HS-5 (cell line): ENCODE measurements at places on chromosomes 16 and 17.

GRCh38 chr17:12421646-12422306 lies 243.9 kb upstream of the MYOCD start:
- no peak for DNase-seq

GRCh38 chr17:43572368-43572980 lies 26.3 kb upstream of the ETV4 start:
- DNase-seq: no peak

- DNase-seq: no peak
These were observed 136.5 kb downstream of the SKAP1 start for GRCh38 chr17:48293319-48294019.

DNA sequence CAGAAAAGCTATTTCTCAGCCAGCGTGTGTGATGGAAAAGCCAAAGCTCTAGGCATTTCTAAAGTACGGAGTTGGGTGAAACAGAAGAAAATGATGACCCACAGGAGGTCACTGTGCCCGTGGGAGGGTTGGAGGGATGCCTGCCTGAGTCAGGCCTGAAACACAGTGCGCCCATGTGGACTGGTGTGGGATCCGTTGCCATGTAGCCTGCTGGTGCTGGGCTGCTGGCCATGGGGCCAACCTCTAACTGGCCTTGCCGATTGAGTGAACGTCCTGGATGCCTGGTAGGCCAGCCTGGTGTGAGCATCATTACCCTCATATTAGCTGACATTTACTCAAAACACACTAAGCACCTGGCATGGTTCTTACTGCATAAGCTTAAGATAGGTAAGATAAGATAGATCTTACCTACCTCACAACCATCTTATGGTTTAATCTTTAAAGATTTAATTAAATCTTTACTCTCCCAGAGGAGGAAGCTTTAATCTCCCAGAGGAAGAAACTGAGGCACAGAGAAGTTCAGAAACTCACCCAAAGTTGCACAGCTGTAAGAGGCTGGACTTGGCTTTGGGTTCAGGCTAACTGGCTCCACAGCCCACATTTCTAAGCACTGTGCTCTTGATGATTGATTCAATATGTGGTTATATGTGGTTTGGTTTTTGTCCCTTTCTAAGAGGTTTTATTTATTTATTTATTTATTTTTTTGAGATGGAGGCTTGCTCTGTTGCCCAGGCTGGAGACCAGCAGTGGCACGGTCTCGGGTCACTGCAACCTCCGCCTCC lies 15.7 kb downstream of the MGAT5B start:
- no peak for DNase-seq

DNA sequence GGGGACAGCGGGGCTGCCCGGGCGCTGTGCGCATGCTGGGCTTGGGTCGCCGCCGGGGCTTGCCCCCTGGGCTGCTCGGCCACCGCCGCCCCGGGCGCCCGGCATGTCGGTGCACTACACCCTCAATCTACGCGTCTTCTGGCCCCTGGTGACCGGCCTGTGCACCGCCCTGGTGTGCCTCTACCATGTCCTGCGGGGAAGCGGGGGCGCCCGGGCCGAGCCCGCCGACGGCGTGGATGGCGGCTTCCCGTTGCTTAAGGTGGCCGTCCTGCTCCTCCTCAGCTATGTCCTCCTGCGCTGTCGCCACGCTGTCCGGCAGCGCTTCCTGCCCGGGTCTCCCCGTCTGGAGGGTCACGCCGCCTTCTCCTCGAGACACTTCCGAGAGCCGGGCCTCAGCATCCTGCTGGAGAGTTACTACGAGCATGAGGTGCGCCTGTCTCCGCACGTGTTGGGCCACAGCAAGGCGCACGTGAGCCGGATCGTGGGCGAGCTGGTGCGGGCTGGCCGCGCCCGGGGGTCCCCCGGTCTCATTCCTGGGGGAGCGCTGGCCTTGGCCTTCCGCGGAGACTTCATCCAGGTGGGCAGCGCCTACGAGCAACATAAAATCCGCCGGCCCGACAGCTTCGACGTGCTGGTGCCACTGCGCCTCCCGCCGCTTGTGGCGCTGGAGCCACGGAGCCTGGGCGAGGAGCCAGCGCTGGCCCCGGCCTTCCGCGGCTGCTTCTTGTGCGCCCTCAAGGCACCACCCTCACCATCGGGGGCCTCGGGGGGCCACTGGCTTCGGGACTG lies 789 bp downstream of the ITPRIPL2 start:
- no peak for DNase-seq

DNA sequence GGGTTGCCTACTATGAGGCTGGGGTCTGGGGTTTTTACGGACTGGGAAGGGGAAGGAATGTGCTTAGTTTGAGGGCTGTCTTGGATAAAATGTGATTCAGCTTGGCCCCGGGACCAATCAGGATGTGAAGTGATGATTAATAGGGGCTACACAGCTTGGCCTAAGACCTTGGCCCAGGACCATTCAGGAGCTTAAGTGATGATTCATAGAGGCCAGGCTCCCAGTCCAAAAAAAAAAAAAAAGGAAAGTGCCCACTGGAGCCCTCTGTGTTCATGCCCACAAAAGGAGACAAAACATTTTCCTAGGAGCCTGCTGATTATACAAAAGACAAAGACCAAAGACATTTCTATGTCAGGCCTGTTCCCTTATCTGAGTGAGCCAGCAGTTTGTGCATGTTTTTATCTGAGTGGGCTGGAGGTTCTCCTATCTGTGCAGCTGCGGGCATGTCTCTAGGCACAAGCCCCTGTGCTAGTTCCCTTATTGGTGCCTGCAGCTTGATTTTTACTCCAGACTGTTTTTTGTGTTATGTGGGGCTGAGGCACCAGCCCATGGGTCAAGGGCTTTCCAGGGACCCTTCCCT lies 898.2 kb upstream of the GOT2 start:
- DNase-seq: peak; percentile 87

- DNase-seq: no peak
These were observed 363.7 kb upstream of the SOX9 start for GRCh38 chr17:71757156-71757555.

GRCh38 chr17:81703747-81704654 lies 834 bp downstream of the MRPL12 start:
- no peak for DNase-seq

DNA sequence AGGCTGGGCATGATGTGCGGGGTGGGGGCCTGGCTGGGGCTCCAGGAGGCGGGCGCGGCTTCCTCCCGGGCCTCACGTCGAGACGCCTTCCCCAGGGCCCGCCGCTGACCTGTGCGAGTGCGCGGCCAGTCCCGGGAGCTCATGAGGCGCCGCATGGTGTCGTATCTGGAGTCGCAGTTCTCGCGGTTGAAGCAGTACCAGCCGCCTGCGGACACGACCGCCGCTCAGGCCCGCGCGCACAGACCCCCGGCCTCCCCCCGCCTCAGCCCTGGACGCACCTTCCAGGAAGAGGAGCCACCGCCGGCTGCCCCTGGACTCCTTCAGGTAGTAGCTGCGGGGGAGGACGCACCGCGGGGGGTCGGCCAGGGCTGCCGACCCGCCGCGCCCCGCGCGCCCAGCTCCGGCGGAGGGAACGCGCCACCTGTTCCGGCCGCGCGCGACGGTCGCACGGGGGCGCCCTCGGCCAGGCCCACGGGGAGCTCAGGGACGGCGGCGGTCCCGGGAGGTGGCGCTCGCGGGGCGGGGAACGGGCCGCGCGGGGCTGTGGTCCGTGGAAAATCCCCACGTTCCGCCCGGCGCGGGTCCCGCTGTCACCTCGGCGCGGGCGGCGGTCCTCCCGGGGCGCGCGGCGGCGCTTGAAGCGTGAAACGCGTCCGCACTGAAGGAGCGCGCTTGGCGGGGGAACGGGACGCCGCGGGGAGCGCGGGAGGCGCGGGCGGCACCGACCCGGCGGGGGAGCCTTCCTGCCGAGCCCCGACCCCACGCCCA lies 1.4 kb downstream of the NOTUM start:
- no peak for DNase-seq

GRCh38 chr16:4876646-4877379 lies 29.5 kb downstream of the UBN1 start:
- no peak for DNase-seq

GRCh38 chr16:81715358-81716196 lies 63.5 kb upstream of the PLCG2 start:
- DNase-seq: no peak

DNA sequence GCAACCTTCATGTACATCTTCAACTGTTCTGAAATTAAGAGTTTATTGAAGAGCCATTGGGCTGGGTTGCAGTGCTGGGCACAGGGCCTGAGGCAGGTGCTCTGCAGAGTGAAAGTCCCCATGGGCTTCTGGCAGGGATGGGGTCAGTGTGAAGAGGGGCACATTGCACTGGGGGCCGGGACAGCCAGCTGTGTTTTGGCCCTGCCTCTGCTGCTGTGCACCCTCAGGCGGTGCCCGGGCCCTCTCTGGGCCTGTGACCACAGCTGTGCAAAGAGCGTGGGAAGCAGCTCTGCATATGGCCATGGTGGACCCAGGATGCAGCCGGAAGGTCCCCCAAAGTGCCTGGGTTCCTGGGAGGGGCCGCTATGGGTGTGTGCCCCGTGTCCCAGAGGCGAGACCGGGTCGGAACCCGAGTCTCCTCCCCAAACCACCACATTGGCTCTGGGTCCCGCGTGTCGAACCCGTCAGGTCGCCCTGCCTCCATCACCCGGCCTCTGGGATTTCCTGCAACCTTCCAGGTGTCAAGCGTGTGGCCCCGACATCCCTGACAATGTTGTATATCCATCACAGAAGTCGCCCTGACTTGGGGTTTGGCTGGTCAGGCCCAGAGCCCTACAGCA lies 38.2 kb upstream of the ZNF469 start:
- no peak for DNase-seq

DNA sequence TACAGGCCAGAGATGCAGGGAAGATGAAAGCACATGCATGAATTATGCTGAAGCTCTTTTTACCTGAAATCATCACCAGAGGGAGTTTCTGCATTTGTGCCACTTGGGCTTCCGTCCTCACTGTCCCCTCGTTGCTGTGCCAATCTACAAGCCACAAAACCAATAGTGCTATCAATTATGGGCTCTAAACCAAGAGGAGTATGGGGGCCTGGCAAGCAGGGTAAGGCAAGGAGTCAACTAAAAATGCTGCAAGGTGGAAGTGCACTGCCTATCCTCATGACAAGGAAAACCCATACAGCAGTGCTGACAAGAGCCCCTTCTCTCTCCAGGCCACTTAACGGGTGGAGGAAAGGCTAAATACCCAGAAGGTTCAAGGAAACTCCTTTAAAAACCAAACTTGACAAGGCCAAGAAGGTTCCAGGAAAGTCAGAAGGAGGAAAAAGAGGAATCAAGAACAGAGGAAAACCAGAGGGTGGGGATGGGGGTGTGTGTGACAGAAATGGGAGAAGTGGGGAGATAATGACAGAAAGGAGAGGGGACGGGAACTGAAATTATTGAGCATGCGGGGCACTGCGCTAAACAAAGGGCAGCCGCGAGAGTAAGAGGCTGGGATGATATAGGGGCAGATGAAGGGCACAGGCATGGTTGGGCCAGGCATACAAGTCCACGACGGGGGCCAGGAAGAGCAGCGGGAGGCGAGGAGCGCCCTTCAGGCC lies 674 bp downstream of the C17orf75 start:
- DNase-seq: no peak

DNA sequence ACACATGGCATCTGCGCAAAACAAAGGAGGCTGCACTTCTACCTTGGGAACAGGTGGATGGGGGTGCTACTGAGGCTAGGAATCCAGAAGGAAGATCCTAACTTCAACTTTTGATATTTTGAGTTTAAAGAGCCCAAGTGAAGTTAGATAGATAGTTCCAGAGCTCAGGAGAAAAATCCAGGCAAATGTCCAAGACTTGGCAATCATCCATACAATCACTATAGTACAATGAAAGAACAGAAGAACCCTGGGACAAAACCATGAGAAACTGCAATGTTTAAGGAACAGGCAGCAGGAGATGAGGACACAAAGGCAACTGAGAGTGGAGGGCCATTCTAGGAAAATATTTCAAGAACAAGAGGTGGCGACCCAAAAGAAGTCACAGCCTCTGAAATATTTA lies 12.4 kb downstream of the CDYL2 start:
- no peak for DNase-seq

- DNase-seq: no peak
These were observed 5.7 kb upstream of the KRT13 start for GRCh38 chr17:41511116-41511515.

GRCh38 chr17:68834328-68834836 lies 120.8 kb downstream of the ABCA8 start:
- no peak for DNase-seq

GRCh38 chr16:85826686-85827247 lies 27.3 kb downstream of the COX4I1 start:
- DNase-seq: no peak

GRCh38 chr17:42289611-42290181 lies 1.4 kb downstream of the STAT5A start:
- DNase-seq: no peak

GRCh38 chr16:87190288-87191230 lies 126.6 kb downstream of the C16orf95 start:
- no peak for DNase-seq

GRCh38 chr16:88723911-88724310 lies 17.6 kb downstream of the CTU2 start:
- no peak for DNase-seq

- DNase-seq: no peak
These were observed 16.5 kb downstream of the RNF43 start for GRCh38 chr17:58400826-58401225.

DNA sequence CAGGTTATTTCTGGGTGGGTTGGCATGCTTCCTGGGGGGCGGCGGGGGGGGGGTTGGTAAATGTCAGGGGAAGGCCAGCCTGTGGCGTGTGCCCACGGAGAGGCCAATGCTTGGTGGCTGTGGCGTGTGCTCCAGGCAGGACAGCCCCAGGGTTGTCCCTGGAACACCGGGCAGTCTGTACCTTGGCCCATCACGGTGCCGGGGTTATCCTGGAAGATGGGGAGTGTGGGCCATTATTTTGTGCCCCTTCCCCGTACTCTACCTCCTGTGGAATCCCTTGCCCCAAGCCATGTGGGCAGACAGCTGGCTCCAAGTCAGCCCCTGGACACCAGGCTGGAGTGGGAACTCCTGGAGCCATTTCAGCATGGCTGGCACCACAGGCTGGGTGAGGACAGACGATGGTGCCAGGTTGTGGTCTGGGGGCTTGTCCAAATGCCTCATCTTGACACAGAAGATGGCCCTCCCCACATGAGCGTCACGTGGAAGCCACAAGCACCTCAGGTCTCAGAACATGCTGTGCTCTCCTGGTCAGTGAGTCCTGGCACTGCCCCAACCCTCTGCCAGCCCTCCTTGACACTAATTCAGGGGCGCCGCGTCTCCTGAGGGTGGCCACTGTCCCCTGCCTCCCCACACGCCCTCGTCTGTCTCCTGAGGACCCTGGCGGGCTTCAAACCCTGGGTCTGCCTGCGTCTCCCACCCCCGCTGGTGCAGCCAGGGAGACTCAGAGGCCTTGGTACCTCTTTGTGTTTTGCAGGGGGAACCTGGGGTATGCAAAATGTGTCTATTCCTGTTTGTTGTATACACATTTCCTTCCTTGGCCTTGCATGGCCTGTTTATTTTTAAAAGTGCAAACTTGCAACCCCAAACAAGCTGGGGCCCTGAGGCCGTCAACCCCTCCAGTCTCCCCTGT lies 4.3 kb downstream of the SLC16A3 start:
- no peak for DNase-seq

DNA sequence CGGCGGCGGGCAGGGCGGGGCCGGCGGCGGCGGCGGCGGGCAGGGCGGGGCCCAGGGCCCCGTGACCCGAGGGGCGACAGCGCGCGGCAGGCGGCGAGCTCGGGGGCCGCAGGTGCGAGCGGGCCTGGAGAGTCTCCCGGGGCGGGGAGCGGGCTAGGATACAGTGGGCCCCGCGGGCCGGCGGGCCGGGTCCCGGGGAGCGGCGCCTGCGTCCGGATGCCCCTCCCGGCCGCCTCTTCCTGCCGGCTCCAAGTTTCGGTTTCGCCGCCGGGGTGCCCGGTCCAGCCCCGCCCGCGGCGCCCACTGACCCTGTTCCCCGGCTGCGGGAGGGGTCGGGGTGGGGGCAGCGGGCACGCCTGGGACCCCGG lies at the start of gene RNF213:
RNF213 (plus strand) TSS at position 62 of the 368 bp plus-strand sequence. CDS start 2,830 bp downstream, outside the sequence.
- DNase-seq: no peak

GRCh38 chr16:13313351-13313750 lies 412.0 kb downstream of the SHISA9 start:
- DNase-seq: no peak
